ENCODE measurements at places on chromosomes 6 and 20.

- DNase-seq = no peak
Measured at GRCh38 chr6:12165297-12165696, 124.9 kb upstream of the EDN1 start.

DNA sequence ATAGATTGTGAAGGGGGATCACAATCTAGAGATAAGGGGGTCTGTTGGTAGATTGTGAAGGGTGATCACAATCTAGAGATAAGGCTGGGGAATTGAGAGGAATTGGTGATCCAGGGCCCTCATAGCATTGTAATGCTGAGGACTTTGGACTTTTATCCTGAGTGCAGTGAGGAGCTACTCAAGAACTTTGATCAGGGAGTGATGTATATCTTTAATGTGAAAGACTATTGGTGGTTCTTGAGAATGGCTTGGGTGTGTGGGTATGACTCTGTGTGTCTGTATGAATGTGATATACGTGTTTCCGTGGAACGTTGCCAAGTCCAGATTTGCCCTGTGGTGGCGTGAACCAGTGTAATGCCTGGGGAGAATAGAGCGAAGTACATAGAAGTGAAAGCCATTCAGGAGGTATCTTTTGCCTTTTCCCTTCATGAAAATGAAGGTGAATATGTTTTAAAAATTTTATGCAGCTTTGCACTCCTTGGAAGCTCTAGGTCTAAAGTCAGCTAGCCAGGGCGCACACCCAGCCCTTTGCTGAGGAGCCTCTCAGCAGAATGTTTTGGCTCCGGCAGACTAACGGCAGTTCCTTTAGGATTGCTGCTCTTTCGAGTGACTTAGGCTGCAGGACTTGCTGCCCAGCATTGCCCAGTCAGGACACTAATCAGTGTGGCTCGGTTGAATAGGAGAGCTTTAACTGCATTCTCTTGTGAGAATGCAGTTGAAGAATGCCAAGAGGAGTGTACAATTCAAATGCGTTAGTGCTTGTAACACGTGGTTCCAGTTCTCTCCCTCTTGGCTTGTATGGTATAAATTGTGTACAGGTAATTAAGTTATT, 3.5 kb downstream of the ZFAND3 start:
- no peak for DNase-seq

GRCh38 chr20:62439218-62439617, 11.9 kb upstream of the RBBP8NL start:
- DNase-seq = no peak

- DNase-seq = no peak
Measured at GRCh38 chr6:62974452-62974851, 236.8 kb upstream of the FKBP1C start.

- no peak for DNase-seq
Measured at GRCh38 chr6:71034563-71035345, 77.9 kb upstream of the B3GAT2 start.

GRCh38 chr6:83853178-83854000, at the start of gene RIPPLY2:
Gene RIPPLY2 (plus strand): TSS chr6:83853360. CDS start chr6:83853417, 57 bp downstream.
- DNase-seq = no peak

- DNase-seq = no peak
Measured at GRCh38 chr20:31815408-31816188, 3.6 kb upstream of the MYLK2 start.

DNA sequence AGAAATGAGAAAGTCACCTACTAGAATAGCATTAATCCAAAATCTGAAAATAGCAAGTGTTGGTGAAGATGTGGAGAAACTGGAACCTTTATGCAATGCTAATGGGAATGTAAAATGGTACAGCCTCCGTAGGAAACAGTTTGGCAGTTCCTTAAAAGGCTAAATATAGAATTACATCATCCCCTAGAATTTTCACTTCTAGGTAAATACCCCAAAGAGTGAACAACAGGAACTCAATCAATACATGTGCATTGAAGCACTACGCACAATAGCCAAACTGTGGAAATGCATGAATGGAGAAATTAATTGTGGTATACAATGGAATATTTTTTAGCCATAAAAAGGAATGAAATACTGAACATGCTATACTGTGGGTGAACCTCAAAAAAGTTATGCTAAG, 982.0 kb upstream of the FLRT3 start:
- DNase-seq = no peak

DNA sequence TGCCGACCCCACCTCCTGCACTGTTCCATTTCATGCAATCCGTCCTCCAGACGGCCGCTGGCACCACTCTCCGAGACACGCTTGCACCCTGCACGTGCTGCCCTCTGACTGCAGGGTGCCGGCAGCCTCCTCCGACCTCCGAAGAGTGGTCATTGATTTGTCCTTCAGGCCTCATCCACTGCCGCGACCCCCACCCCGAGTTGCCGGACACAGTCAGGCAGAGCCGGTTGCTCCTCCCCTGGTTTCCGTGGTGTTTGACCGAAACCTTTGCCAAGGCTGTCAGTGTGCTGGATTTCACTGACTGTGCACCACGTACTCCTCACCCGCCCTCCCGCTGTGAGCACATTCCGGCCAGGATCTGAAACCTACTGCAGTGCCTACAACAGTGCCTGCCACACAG, 156.4 kb upstream of the PDE10A start:
- DNase-seq = no peak

Data from HCT116 (cell line).